ENCODE measurements at places on chromosomes 2 and 18.

GRCh38 chr2:236572482-236572881 lies 2.9 kb downstream of the ACKR3 start:
- DNase-seq = peak; percentile 53

- no peak for DNase-seq
Measured at GRCh38 chr2:113077921-113078320, 10.2 kb downstream of the IL1F10 start.

DNA sequence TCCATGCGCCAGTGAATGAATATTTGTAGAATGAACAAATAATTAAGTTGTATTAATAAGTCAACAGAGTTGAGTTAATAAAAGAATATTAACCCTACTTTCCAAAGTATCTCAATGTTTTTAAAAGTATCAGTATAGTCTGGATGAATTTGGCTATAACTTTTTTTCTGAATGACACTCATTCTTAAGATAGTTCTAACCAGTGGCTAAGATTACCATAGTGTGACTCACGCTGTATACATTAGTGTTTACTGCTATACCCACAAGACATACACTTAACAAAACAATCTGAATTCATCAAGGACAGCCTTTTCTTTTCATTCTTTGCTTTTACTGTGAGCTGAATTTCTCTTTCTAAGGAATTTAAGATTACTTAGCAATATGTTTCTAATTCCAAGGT lies 77.0 kb upstream of the PDE1A start:
- DNase-seq = no peak

- DNase-seq = no peak
Measured at GRCh38 chr2:12867631-12868287, 151.0 kb downstream of the TRIB2 start.

- DNase-seq = no peak
Measured at GRCh38 chr18:35564795-35565453, 16.6 kb upstream of the GALNT1 start.

DNA sequence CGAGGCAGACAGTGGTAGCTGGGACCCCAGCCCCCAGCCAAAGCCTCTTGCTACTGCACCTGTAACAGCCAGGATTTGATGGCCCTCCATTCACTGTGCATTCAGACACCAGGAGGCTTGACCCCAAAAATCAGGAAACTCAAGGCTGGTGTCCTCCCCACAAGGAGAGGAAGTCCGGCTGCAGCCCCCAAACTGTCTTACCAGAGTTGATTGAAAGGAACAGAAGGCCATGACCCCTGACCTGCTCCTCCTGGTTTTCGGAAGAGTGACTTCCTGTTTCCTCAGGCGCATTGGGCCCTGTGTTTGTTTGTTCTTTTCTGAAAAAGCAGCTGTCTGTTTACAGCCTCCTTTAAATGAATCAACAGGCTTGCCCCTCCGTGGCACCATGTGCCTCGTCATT lies 111.6 kb downstream of the RNF144A start:
- no peak for DNase-seq

- DNase-seq = no peak
Measured at GRCh38 chr2:234929002-234929401, 22.8 kb upstream of the SH3BP4 start.

DNA sequence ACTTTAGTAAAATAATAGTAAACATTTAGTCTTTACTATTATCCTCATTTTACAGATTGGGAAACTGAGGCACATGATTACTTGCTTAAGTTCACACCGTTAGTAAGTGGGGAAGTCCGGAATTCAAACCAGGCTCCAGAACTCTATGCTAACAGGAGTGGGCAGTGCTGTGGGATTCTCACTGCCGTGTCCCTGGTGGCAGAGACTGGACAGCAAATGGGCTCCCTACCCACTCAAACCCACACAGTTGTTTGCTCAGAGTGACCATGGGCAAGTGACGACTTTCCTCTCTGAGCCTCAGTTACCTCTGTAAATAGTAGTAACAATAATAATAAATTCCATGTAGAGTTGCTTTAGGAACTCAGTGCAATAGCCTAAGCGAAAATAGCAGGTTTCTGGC lies 24.0 kb downstream of the MAIP1 start:
- DNase-seq = no peak

GRCh38 chr2:127909019-127909418 lies 23.3 kb upstream of the AMMECR1L start:
- no peak for DNase-seq

GRCh38 chr2:181462033-181462432 lies 4.8 kb downstream of the ITGA4 start:
- DNase-seq = no peak

- no peak for DNase-seq
Measured at GRCh38 chr2:1887915-1888314, 143.6 kb upstream of the PXDN start.

GRCh38 chr2:219954331-219954730 lies 326.9 kb downstream of the SLC4A3 start:
- no peak for DNase-seq

GRCh38 chr2:174877751-174878150 lies 113.5 kb upstream of the CHRNA1 start:
- DNase-seq = no peak

- DNase-seq = no peak
Measured at GRCh38 chr2:78120275-78120674, 598.1 kb upstream of the LRRTM4 start.

- DNase-seq = peak; percentile 65
Measured at GRCh38 chr2:236309669-236310029, 45.4 kb upstream of the ASB18 start.

GRCh38 chr2:231527091-231527395 lies 3.2 kb downstream of the NMUR1 start:
- DNase-seq = no peak

GRCh38 chr2:75523313-75524275 lies 37.1 kb downstream of the EVA1A start:
- no peak for DNase-seq

DNA sequence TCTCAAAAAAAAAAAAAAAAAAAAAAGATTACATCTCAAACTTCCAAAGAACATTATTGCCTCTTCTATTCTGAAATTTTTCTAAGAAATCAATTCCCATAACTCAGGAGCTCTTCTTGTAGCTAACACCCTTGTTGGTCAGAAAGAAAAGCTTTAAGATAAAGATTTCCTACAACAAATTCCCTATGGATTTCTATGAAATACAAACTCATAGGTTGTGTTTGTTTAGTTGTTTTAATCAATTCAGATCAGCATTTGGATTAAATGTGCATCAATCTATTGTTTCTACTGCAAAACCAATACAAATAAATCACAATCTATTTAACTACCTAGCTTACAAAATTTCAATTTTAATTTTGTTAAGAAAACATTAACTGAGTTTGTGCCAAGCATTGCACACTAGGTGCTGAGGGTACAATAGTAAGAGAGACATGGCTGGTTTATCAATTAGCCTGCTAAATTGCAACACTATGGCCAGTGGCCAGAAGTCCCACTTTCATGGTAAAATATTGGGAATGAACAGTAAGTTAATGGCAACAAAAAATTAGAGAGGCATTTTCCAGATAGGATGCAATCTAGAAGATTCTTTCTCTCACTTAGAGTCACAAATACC lies 80.2 kb upstream of the MYCN start:
- no peak for DNase-seq

GRCh38 chr2:216283038-216283900 lies 89.0 kb downstream of the MARCHF4 start:
- DNase-seq = peak; percentile 65

DNA sequence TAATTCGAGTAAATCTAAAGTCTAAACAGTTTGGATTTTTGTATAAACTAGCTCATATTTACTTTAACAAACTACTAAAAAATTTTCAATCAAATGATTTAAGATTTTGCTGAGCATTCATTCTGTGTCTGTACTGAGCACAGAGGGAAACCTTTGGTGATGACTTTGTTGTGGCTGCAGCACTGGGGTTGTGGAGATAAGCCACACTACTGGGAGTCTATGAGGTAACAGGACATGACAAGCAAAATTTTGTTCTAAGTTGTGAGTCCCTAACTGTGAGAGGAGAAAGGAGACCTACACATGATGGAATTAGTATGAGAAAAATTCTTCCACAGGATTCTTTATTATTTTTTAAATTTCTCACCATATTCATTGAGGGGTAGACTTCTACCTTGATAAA lies 933.7 kb upstream of the LRATD1 start:
- no peak for DNase-seq

- no peak for DNase-seq
Measured at GRCh38 chr18:72985686-72986085, 117.9 kb upstream of the NETO1 start.

- no peak for DNase-seq
Measured at GRCh38 chr2:3644246-3644525, 13.8 kb upstream of the ALLC start.

- DNase-seq = peak; percentile 18
Measured at GRCh38 chr18:74963820-74964446, 245.0 kb downstream of the PTGR3 start.

DNA sequence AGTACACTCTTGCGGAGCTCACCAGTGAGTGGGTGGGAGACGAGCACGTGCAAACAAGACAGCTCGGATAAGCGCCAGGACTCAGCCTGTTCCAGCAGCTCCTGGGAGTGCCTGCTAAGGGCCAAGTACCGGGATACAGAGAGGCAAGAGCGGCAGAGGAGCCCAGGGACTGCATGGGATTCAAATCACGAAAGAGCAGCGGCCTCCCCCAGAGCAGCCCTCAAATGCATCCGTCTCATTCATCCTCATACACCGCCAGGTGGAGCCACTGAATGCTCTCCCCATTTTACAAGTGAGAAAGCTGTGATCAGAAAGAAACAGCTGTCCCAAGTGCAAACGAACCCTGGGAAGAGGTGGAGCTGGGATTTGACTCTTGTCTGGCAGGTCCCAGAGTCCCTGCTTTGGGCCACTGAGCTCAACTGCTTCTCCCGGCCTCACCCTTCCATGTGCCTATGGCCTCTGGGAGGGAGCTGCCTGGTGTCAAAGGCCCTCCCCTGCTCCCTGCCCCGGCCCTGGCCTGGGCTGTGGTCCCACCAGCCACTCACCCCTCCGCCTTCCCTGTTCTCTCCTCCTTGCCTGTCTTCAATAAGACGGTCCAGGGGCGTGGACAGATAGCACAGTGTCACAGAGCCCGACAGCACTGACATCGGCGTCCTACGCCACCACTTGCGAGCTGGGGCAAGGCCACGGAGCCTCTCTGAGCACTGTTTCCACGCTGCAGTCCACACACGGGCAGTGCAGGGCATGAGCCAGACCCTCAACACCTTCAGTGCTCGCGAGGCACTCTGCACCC lies 72.8 kb upstream of the TAF1B start:
- DNase-seq = peak; percentile 72

DNA sequence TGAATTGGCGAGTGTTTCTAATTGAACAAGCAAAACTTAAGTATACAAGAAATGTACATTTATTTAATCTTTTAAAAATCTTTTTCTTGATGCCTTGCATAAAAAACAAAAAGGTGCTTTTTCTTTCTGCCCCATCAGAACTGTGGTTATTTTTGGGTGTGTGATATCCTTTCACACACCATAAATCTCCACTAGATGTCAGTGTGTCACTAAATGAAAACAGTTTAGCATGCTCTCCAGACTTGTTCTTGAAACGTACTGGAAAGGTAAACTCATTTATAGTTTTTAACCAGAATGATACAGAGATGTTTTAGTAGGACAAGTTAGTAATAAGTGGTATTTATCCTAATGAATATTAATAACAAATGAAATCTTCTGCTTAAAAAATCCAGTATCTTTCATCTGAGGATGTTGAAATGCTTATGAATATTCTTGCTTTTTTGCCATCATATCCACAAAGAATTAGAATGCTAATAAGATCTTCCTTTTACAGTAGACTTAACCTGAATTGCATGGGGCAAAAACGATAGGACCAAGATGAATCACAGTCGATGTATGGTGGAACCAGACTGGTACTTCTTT lies 96.8 kb downstream of the UBE2E3 start:
- DNase-seq = peak; percentile 4

- no peak for DNase-seq
Measured at GRCh38 chr2:216773072-216773471, 77.7 kb upstream of the IGFBP5 start.

GRCh38 chr2:98734823-98735260 lies 3.9 kb upstream of the MGAT4A start:
- DNase-seq = no peak

- DNase-seq = no peak
Measured at GRCh38 chr2:144086965-144087364, 433.0 kb downstream of the ZEB2 start.

GRCh38 chr2:69567157-69567908 lies 76.2 kb downstream of the AAK1 start:
- no peak for DNase-seq

- DNase-seq = no peak
Measured at GRCh38 chr18:48394176-48394575, 15.0 kb downstream of the ZBTB7C start.

DNA sequence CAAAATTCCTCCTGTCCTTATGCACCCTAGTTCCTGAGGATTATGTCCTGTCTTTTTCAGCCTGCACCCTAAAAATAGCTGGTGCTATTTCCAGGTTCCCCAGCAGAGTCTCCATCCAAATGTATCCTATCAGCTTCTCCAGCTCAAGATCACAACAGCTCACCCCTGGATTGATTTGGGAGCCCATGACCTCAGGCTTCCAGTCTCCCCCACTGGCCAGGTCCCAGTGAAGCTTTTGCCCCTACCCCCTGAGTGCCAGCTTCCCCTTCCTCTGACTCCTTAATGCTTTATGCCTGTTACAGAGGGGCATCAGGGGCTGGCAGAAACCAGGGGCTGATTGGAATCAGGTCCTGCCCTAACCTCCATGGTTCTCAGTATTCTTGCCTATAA lies 76.9 kb upstream of the DAPL1 start:
- no peak for DNase-seq

GRCh38 chr2:101682311-101682710 lies 15.2 kb upstream of the MAP4K4 start:
- DNase-seq = no peak

- no peak for DNase-seq
Measured at GRCh38 chr2:174914853-174915760, 90.1 kb downstream of the CHN1 start.

DNA sequence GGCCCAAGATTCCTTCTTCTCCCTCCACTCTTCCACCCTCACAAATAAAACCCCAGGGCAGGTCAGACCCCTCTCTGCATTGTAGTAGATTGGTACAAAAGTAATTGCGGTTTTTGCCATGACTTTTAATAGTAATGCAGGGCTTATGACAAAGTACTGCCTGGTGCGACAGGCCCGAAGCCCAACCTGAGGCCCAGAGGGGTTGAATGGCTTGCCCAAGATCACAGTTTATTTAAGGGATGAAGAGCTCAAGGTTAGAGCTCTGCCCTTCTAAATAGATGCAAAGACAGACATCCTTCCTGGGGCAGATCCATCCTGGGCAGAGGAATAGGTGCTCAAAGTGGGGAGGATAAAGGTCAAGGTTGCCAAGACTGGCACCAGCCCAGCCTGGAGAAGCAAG lies 899 bp upstream of the PSTPIP2 start:
- DNase-seq = no peak

GRCh38 chr2:133992454-133992853 lies 261.4 kb upstream of the MGAT5 start:
- no peak for DNase-seq

- no peak for DNase-seq
Measured at GRCh38 chr2:199144546-199144945, 313.2 kb downstream of the SATB2 start.

All from nephron progenitor cell (in vitro differentiated cells).